Glomerular endothelial cell (primary cell): ENCODE measurements at places on chromosomes 4 and X. TPM values are rescaled to one million over a fixed set of nuclear protein-coding genes. Genes with fewer than 3 reads are reported as not detected.

The XAGE2 gene
- not detected in 2 replicates for total RNA-seq

The TREX2 gene
- 1.4 and 3.2 TPM in 2 replicates for total RNA-seq

The MAP3K15 gene
- not detected in 2 replicates for total RNA-seq

The CLCN4 gene
- 5.7 and 9.0 TPM in 2 replicates for total RNA-seq

The PCDH18 gene
- total RNA-seq = under 0.01 and 1.5 TPM in 2 replicates

The PAGE4 gene
- not detected in 2 replicates for total RNA-seq

- no peak for DNase-seq
Measured at GRCh38 chr4:90950385-90950841, 823.2 kb downstream of the CCSER1 start.

DNA sequence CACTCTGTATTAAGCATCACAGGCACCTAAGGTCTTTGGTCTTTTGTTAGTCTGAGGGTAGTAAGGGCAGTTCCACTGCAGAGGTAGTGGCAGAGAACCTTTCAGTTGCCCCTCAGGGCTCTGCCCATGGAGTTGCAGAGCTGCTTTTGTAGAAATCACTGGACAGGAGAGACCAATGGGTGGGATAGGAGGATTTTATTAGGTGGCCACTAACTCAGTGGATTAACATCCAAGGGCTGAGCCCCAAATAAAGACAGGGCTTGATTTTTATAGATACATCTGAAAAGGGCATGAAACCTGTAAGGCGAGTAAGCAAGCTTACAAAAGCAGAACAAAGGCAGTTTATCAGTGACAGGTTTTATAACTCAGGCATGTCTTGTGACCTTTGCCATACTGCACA lies 1035.4 kb downstream of the SH3BGRL start:
- DNase-seq = no peak

GRCh38 chr4:133997436-133997835 lies 204.2 kb downstream of the PABPC4L start:
- DNase-seq = no peak

DNA sequence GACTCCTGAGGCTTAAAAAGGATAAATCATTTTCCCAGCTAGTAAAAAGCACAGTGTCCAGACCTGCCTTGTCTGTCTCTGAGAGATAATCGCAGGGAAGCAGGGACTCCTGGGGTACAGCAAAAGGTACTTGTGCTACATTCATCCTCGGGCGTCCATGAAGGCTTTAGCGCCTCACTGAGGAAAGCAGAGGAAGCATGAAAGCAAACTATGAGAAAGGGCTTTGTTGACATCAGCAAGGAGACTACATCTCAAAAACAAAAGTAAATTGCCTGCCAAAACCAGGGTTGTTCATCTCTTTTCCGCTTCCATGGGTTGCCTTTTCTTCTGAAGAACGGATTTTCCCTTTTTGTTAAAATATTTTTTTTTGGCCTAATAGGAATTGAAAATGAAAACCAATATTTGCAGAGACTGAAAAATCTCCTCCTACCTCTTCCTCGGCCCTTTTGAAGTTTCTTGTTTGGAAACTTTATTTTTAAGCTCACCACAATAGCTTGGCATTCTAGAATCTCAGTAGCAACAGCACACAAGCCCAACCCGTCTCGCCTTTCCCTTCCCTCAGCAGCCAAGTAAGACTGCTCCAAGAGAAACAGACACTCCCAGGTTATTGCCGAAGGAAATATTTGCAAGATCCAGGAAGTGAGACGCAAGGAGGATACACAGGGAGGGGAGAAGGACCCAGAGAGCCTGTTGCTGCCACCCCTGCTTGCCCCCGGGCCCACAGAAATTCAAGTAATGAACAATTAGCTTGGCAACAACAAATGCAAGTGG lies 148.3 kb upstream of the DGKK start:
- DNase-seq = no peak

DNA sequence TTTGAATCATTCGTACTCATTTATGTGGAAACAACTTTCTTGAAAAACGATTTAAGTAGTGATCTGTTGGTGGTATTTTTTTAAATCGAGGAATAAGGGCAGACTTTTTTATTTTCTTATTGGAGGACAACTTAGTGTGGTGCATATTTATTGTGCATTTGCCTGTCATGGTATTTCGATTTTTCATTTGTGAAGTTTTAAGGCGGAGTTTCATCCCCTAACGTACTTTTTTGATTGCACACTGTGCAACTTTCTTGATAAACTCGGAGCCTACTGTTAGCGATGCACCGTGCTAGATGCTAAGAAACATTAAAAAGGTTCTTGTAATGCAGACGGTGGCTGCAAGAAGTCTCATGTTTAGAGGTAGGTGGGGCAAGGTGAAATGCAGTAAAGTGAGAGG lies 1.4 kb downstream of the ZFX start:
- DNase-seq = no peak

GRCh38 chrX:24235084-24235710 lies 78.7 kb downstream of the SUPT20HL2 start:
- no peak for DNase-seq

DNA sequence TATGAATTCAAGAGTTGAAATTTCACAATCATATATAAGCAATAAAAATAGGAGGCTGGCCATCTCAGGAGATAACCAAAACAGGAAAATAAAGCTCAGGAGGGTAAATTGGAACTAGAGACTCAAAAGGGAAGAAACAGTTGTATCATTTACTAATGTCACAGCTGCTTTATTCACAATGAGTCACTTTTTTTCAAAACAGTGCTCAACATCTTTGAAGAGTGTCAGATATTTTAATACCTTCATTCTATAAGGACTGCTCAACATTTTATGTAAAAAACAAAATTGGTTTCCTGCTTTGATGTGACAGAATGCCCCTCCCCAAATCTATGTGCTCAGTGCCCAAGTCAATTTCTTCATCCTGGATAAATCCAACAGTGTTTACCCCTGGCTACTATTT lies 97.7 kb downstream of the DDX60 start:
- DNase-seq = no peak
